Esophagus squamous epithelium (tissue), 5 donors: ENCODE measurements at places on chromosomes 13 and 19.

DNA sequence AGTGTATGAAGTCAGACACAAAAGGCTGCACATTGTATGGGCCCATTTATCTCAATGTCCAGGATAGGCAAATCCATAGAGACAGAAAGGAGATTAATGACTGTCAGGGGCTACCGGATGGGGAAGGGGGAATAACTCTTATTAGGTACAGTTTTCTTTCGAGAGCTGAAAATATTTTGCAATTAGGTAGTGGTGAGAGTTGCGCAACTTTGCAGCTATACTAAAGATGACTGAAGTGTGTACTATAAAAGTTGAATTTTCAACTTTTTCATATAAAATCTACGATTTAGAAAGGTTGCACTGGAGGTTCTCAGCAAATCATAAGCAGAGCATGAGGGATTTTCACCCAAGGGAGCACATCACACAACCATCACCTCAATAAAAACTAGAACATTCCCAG lies 16.1 kb upstream of the SLC15A1 start:
- no peak for DNase-seq

DNA sequence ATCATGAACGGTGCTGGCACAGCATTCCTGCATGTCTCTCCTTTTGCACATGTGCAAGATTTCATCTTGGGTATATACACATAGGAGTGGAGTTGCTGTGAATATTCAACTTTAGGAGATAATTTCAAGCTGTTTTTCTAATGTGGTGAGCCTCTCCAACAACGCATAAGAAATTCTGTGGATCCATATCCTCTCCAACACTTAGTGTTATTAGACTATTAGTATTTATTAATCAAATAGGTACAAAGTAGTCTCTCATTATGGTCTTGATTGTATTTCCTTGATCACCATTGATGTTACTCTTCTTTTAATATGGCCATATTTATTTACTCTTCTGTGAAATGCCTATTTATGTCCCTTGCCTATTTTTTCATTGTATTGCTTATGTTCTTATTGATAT lies 114.5 kb downstream of the URI1 start:
- DNase-seq: no peak

GRCh38 chr19:18593367-18594095 lies 4.9 kb downstream of the REX1BD start:
- DNase-seq: no peak

- no peak for DNase-seq
Observed at GRCh38 chr13:85879014-85879413, 79.8 kb upstream of the SLITRK6 start.

DNA sequence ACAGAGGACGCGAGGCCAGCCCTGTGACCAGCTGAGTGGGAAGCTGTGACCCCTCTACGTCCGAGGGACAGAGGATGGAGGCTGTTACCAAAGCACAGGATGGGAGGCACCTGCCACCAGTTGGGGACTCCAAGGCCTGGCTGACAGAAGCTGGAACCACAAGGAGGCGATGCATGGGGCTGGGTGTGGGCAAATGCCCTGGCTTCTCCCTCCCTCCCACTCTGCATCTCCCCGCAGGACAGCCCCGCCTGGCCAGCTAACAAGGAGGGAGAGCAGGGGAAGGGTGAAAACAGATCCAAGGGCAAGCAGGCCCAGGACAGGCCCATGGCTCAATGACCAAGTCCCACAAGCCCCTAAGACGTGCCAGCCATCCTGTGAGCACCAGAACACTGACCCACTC lies 28.6 kb downstream of the AKT2 start:
- no peak for DNase-seq

- DNase-seq: no peak
Observed at GRCh38 chr19:4229179-4229931, at the start of gene EBI3. EBI3 (plus strand) TSS chr19:4229523; CDS start chr19:4229551, 28 bp downstream.

GRCh38 chr19:43684326-43684725 lies 14.4 kb upstream of the PLAUR start:
- DNase-seq: no peak

DNA sequence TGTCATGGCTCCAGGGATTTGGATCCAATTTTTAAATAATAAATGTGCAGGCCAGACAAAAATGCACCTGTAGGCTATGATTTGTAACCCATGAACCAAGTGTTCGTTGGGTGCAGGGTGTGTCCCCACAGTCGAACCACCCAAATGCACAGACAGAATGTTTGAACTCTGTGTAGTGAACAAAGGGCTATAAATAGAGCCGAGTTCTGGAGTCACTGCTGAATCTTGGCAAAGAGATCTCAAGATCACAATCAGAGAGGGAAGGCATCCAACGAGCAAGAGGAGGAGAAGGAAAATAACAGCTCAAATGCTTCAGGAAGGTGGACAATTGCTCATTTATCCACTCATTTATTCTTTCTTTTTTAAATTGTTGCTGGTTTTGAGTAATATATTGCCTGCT lies 547.9 kb downstream of the FGF9 start:
- no peak for DNase-seq
